ENCODE measurements at places on chromosomes 13 and 19.

GRCh38 chr19:3687774-3688706 lies 12.2 kb downstream of the PIP5K1C start:
- no peak for DNase-seq

DNA sequence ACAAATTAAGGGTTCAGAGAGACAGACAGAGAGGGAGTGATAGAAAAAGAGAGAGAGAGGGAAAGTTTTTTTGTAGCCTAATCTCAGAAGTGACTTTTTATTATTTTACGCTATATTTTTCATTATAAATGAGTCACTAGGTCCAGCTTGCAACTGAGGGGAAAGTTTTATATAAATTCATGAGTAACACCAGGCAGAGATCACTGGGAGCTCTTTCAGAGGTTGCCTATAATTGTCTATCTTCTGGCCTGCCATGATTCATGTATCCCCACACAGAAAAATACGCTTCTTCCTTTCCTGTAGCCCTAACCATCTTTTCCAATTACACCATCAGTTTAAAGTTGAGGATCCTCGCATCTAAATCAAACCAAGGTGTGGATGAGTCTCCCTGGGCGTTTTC lies 467.9 kb downstream of the SLITRK1 start:
- no peak for DNase-seq

- no peak for DNase-seq
These were observed 44.5 kb downstream of the CERS4 start for GRCh38 chr19:8253678-8254077.

DNA sequence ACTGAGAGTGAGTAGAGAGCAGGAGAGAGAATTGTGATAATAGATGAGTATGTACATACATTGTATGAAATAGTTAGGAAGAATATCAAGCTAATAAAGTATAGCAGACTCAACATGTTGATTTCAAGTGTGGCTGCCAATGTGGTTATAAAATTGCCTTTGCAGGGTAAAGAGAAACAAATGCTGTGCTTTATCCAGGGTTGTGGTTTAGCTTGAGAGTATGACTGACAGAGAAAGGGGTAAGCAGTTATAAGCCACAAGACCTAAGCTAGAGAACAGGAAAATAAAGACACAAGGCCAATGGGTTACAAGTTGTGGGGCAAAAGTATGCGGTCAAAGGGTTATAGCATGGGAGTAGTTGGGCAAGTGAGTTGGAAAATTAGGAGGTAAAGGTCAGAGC lies 1217.5 kb downstream of the DIAPH3 start:
- DNase-seq, result no peak

DNA sequence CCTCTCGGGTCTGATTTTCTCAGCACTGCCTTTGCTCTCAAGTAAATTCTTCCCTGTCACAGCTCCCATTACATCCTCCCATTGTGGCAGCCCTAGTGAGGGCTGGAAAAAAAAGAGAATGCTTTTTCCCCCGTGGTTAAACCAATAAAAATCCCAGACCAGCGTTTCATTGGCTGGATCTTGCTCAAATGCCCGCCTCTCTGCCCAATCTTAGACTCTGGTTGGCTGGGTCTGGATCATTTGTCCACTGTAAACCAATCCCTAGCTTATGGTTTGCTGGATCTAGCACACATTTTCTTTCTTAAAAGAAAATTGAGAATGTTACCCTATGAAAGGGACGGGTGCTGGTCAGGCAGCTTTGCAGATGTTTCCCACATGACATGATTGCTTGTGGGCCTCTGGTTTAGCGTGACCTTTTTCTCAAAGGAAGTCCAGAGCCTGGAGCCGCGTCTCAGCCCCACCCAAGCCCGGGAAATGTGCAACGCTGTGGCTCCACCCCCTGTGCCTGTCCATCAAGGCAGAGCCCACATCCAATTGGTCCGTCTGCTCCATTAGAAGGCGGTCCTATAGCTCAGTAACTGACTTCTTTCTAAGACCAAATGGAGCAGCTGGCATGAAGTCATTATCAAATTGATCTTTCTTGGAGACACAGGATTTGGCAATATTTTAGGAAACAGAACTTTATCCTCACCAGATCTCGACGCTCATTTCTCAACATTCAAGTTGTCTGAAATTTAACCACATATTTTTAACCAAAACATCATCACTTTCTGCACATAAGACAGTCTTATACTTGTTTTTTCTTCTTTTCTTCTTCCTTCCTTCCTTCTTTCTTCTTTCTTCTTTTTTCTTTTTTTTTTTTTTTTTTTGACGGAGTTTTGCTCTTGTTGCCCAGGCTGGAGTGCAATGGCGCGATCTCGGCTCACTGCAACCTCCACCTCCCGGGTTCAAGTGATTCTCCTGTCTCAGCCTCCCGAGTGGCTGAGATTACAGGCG lies 2.6 kb upstream of the MCEMP1 start:
- DNase-seq, result no peak

DNA sequence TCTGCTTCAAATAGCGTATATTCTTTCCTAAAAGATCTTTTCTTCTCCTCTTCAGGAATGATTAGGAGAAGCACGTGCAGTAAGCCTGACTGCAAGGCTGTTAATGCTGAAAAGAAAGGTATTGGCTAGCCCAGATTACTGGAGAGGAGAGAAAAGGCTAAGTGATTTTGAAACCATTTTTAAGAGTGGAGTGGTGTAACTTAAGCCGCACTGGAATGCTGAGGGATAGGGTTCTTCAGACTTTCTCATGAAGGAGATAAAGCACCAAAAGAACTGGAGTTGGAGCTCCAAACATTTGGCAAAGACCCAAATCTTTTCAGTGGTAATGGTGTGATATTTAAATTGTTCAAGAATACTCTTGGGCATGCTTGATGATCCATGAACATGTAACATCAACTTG lies 388.3 kb downstream of the COG6 start:
- no peak for DNase-seq

All from activated T-helper 9 cell treated with anti-CD3 and anti-CD28 coated beads, Interleukin-2, amount 50 U/mL, for 16 hours (primary cell).